ENCODE measurements at places on chromosomes 5 and 9.

DNA sequence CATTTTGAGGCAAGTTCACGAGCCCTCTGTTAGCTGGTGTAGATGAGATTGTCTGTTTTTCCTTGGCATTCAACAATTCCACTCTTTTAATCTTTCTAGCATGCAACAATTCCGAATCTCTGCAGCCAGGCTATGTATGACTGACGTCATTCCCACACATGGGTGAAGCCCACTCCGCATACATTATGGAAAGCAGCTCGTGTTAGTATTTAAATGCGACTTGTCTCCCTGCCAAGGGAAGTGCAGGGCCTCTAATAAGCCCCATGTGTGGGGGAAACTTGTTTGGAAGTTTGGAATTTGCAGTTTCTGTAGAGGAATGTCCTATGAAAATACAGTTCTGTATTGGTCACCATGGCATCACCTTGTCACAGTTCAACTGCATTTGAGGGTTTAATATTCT, 146.0 kb upstream of the FBXL7 start:
- DNase-seq: no peak

DNA sequence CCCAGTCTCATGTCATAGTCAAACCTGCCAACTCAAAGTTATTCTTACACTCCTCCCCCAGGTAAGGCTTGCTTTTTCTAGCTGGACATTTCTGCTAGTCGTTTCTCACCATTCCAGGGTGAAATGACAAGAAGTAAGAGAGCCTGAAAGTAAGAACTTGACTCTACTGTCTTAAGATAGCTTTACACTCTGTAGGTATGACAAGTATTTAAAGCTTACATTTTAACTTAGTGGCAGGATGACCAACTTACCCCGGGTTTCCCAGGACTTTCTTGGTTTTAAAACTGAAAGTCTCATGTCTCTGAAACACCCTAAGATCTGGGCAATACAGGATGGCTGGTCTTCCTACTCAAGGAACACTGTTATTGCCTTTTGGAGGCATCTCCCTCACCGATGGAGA, 67.5 kb upstream of the PIK3R1 start:
- no peak for DNase-seq

DNA sequence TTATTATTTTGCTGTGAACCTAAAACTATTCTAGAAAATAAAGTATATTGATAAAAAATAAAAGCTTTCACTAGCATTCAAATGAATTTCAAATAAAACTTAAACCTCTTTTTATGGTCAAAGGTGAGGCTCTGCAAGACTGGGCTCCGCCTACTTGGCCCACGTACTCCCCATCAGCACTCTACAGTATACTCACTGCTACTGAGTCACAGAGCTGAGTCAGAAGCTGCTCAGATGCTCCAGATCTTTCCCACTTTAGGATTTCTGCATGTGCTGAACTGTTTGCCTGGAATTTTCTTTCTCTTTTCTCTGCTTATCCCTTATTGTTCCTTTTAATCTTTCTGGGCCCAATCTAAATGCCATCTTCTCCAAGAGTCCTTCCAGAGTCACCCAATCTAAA, 331.9 kb upstream of the CCNG1 start:
- DNase-seq: no peak

DNA sequence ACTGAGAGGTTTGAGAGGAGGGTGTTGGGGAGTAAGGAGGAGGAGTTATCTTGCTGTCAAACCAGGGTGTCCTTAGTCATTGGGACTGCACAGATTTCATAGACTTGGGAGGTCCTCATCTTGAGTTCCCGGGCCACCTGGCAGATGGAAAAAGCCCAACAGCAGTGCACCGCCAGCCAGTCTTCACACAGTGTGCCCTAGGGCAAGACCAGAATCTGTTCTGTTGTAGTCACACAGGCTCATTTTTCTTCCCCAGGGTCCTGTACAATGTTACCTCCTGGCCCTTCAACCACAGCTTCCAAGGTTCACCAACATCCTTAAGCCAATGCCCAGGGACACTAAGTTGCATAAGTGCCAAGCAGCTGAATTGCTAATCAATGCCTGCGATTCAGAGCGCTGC, 21.0 kb downstream of the PLAC8L1 start:
- DNase-seq: no peak

DNA sequence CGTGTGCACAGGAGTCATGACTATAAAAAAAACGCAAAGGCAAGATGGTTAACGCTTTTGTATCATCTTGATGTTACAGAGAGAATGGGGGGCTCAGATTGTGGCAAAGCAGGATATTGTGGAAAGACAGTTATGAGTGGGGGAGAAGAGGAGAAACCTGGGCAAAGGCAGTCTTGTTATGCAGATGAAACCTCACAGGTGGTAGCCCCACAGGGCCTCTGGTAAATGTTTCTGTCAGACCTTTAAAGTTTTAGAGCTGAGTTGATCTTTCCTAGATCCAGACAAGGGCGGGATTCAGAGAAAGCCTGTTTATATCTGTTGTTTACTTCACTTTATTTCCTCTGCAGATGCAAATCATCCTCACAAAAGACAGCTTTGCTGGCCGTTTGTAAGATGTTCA, 55.2 kb downstream of the C9orf85 start:
- no peak for DNase-seq

DNA sequence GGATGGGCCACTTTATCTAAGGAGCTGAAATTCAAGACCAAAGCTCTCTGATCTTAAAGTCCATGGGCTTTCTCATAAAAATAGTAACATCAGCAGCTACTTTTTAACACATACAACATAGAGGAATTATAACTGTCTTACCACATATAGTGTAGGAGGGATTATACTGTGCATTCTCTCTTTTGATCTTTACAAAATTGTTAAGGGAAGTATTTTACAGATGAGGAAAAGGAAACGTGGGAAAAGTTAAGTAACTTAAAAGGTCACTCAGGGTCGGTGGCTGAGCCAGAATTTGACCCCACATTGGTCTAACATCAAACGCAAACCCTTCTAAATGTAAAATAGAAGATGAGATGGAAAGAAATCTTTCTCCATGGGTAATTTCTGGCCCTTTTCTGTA, 38.4 kb downstream of the ZNF608 start:
- no peak for DNase-seq

DNA sequence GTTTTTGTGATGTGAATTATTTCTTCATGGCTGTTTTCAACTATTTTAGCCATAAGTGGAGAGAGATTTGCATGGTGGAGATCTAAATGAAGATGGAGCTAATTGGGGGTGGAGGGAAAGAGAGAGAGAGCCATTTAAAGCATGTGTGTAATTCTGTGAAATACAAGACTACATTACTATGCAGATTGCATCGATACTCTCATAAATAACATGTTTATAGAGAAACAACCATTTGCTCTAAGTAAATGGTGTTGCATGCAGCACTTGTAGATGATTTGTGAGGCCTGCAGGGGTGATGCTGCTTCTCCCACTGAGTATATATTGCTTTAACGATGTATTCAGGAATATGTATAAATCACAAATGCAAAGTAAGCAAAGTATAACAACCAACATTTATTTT, 270.2 kb upstream of the RIOK2 start:
- DNase-seq: no peak

GRCh38 chr5:180797256-180798192, 5.1 kb downstream of the MGAT1 start:
- DNase-seq: no peak

DNA sequence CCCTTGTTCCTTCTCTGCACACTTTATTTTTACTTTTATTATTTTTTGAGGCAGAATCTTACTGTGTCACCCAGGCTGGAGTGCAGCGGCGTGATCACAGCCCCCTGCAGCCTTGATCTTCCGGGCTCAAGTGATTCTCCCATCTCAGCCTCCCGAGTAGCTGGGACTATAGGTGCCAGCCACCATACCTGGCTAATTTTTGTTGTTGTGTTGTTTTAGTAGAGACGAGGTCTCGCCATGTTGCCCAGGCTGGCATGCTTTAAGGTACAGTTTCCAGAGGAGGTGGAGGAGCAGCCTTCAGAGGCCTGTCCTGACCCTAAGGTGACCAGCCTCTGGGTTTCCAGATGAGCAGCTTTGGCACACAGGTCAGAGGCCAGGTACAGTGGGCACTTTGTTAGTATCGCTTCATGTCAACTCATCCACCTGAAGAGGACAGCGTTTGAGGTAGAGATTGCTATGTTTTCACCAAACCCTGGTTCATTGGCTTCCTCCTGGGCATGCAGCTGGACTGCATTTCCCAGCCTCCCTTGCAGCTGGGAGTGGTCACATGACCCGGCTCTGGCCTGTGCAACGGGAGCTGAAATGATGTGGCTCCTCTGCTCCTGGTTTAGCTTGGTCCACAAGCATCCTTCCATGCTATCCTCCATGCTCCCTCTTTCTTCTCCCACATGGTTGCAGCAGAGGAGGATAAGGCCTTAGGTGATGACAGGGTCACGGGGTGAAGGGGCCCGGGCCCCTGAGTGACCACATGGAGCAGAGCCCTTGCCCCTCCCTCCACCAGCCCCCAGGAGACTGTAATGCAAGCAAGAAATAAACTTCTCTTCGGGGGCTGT, 139.3 kb upstream of the IER5L start:
- DNase-seq: no peak

- DNase-seq: no peak
Observed at GRCh38 chr5:11390291-11390767, 513.9 kb downstream of the CTNND2 start.

GRCh38 chr5:78501411-78502352, 141.3 kb downstream of the SCAMP1 start:
- no peak for DNase-seq

DNA sequence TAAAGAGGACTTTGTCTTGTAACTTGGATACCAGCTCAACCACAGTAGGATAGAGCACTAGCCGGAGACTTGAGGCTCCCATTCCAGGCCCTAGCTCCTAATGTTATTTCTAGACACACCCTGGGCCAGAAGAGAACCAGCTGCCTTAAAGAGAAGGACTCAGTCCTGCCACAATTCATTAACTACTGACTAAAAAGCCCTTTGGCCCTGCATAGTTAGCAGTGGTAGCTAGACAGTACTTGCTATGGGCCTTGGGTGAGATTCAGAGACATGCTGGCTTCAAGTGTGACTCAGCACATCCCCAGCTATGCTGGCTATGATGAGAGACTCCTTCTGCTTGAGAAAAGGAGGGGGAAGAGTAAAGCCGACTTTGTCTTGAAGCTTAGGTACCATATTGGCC, 47.3 kb downstream of the TMEM167A start:
- peak; percentile 42 for DNase-seq

DNA sequence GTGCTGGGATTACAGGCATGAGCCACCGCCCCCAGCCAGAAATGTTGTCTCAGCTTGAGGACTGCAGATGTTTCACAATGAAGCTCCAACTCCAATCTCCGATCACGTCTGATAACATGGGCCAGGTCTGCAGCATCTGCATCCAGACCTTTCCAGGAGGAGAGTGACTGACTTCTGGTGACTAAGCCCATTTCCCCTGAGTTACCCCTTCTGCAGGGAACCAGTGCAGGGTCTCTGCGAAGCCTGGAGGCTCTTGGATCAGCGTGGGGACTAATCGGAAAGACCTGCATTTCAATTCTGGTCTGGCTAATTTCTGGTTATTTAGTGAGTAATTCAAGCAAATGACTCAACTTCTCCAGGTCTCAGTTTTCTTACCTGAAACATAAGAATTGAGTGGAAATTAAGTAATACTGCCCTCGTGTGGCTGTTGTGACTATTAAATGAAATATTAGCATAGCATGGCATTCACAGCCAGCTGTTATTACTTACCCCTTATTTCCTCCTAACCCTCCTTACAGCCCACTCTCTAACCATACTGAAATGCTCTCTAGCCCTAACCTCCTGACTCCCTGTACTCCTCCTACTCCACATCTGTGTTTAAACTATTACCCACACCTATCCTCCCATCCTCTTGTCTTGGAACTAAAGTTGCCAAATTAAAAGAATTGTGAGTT, 2.2 kb upstream of the GNPDA1 start:
- no peak for DNase-seq

GRCh38 chr5:94217745-94218144, 400.7 kb downstream of the KIAA0825 start:
- no peak for DNase-seq

DNA sequence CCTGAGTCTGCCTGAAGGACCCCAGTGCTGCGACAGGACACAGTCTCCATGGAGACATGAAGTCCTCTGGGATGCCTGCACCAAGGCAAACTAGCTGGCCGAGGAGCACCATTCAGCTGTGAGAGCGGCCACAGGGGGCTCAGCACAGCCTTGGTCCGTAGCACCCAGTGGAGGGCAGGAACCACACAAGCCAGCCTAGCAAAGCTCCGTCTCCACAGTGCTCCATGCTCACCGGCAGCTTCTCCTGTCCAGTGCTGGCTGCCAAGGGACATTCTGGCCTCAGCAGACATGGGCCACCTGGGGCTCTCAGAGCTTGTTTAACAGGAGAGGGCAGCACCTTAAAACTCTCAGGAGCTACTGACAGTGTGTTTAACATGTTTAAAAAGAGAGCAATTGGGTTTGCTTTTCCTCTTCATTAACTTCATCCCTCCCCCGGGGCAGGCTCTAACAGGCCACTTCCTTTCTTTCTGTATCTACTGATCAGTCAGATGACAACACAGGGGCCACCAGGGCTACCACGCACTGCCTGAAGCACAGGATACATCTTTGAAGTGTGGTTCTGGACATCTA, 57.0 kb downstream of the SECISBP2 start:
- no peak for DNase-seq

DNA sequence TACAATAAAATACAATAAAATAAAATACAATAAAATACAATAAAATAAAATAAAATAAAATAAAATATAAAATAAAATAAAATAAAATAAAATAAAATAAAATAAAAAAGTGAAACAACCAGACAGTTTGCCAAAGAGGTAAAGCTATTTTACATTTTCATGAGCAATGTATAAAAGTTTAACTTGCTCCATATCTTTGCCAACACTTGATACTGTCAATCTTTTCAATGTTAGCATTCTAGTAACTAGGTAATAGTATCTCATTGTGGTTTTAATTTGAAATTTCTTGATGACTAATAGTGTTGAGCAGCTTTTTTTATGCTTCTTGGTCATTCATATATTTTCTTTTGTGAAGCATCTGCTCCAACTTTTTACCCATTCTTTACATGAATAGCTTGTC, 17.3 kb downstream of the TTC33 start:
- DNase-seq: no peak

DNA sequence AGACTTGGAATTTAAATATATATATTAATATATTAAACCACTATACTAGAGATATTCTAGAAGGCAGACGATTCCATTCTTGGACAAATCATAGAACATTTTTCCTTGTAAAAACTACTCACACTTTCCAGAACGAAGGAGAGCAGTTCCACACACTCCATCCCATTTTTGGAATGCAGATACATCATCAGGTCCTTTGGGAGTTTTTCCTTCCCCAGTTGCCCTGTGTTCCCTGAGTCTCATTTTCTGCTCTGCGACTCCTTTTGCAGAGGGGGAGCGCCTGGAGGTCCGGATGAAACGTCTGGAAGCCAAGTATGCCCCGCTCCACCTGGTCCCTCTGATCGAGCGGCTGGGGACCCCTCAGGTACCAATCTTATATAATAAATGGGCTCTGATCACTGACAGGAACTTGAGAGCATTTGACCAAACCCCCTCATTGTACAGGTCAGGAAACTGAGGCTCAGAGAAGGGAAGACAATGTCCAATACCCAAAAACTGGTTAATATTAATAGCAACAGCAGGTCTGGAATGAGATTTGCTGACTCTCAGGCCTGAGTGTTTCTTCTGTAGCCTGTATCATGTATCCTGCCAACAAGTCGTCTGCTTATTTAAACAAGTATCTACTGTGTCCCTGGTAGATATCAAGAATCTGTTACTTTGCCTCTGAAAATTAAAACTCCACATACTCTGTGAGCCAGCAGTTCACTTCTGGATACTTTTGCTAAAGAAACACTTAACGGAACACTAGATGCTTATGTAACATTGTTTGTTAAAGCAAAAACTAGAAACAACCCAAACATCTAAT, 76.8 kb upstream of the NIPAL4 start:
- no peak for DNase-seq

GRCh38 chr9:133591985-133592384, 17.2 kb downstream of the FAM163B start:
- DNase-seq: no peak

All from AG04449 (cell line).